ENCODE measurements at places on chromosomes 12 and 14. TPM values are rescaled to one million over a fixed set of nuclear protein-coding genes. Genes with fewer than 3 reads are reported as not detected.

DNA sequence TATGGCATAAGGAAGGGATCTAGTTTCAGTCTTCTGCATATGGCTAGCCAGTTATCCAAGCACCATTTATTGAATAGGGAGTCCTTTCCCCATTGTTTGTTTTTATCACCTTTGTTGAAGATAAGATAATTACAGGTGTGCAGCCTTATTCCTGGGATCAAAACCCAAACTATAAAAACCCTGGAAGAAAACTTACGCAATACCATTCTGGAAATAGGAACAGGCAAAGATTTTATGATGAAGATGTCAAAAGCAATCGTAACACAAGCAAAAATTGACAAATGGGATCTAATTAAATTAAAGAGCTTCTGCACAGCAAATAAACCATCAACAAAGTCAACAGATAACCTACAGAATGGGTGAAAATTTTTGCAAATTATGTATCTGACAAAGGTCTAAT lies 128.5 kb upstream of the DCN start:
- DNase-seq = no peak

- no peak for DNase-seq
These were observed 1083.8 kb downstream of the FLRT2 start for GRCh38 chr14:86613786-86614185.

- DNase-seq = peak; percentile 45
These were observed 39.9 kb downstream of the PRPF40B start for GRCh38 chr12:49662998-49663843.

DNA sequence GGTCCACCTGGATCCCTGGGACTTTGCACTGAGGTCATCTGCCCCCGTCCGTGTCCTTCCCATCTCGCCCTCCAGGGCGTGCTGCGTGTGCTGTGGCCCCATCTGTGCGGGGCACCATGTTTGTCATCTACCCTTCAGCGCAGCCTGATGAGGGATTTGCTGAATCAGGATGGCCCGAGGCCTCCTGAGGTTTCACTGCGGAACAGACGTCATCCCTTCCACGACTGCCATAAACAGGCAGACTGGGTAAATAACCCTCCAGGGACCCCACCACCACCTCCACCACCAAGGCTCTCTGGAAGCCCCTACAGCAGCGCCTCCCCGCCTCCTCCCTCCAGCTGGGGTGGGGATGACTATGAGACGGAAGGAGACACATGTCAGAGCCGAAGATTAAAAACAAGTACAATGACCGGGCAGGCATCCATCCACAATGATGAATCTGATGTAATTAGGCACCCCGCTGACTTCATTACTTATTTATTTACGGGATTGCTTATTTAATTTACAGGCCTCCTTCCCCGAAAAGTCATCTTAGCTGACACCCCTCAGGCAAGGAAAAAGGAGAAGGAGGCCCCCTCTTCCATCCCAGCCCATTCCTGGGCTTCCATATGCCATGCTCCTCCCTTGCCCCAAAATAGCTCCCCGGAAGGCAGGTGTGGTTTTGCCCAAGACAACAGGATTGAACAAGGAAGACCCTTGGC lies 39.4 kb downstream of the NCOR2 start:
- DNase-seq = no peak

GRCh38 chr12:90048918-90049317 lies 340.3 kb upstream of the ATP2B1 start:
- DNase-seq = no peak

GRCh38 chr14:34957771-34958286 lies 25.0 kb upstream of the SRP54 start:
- DNase-seq = no peak

DNA sequence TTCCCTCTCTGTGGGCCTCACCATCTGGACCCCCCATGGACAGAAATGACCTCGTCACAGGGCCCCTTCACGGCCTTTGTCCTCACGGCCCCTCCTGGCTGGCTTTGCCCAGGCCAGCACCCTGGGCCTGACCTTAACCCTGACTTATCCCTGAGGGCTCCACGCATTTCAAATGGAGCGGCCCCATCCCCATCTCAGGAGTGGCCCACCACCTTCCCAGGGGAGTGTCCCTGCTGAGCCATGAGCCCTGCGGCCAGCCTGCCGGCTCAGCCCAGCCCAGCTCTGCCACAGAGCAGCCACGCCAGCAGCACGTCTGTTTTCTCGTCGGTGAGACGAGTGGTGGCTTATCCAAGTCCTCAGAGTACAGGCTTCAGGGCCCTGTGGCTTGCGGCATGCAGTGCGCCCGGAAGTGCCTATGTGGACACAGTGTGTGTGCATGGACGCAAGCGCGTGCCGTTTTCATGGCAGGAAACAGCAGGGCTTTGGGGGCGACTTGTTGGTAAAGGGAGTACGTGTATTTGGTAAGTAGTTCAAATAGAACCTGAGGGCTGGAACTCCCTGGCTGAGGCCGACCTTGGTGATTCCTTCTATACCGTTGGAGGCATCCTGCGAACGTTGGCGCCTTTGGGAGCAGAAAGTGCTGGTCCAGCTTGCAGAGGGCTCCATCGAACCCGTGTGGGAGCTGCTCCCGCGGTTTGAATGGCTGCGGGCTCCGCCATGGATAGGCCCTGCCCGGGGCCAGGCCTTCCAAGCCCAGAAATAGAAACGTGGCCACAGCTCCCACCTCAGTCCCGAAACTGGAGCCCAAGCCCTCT lies 52.1 kb downstream of the LRCOL1 start:
- DNase-seq = no peak

DNA sequence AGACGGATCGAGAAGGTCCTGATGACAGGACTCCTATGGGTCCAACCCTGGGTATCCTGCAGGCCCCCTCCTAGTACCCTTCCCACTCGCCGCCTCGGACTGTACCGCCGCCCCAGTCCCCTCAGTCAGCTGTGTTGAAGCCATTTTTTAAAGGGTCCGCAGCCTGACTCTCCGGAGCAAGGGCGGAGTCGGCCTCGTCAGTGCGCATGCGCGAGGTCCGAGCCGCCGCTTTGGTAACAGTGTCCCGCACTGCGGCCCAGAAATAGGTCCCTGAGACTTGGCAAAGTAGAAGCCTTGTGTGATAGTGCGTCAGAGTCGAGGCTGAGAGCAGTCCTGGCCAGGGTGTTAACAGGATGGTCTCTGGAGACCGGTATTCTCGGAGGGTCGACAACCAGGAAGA lies 769.0 kb upstream of the ALG10B start:
- DNase-seq = no peak

DNA sequence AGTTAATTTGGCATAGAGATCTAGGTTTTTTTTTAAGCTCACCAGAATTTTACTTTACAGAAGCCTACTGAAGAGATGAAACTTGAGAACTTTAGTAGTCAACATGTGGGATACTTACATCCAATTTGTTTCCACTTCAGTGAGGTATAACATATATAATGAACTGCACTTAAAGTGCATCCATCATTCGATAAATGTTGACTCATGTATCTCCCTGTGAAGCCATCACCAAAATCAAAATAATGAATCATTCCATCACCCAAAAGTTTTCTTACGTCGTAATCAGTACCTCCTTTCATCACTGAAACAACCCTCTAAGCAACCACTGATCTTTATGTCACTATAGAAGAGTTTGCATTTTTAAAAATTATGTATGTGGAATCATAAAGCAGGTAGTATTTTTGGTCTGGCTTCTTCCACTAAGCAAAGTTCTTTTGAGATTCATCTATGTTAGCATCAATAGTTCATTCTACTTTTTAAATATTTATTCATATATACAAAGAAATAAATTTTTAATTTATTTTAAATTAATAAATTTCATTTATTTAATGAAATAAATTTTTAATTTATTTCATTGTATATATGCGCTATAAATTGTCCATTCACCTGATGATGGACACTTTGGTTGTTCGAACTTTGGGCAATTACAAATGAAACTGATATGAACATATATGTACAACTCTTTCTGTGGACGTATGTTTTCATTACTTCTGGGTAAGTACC lies 2.0 kb upstream of the CPNE8 start:
- DNase-seq = no peak

DNA sequence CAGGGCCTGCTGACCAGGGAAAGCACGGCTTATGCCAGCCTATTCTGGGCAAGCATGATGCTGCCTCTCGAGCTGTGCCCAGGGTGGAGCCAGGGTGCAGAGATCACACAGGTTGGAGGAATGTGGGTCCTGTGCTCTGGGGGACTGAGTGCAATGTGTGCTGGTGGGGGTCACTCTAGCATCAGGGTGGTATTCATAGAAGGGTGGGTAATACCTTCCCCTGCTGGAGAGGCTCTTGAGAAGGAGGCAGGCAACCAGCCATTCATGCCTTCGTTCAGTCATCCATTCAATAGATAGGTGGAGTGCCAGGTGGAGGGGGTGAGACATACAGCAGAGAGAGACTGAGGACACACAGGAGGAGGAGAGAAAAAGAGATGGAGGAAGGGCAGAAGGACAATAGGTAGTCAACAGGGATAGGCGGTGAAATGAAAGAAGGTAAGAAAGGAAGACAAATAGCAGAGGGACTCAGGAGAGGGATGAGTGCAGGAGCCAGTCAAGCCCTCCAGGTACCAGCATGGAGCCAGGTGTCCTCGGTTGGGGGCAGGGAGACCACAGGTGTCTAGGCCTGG lies 5.2 kb upstream of the ZNF385A start:
- DNase-seq = no peak

DNA sequence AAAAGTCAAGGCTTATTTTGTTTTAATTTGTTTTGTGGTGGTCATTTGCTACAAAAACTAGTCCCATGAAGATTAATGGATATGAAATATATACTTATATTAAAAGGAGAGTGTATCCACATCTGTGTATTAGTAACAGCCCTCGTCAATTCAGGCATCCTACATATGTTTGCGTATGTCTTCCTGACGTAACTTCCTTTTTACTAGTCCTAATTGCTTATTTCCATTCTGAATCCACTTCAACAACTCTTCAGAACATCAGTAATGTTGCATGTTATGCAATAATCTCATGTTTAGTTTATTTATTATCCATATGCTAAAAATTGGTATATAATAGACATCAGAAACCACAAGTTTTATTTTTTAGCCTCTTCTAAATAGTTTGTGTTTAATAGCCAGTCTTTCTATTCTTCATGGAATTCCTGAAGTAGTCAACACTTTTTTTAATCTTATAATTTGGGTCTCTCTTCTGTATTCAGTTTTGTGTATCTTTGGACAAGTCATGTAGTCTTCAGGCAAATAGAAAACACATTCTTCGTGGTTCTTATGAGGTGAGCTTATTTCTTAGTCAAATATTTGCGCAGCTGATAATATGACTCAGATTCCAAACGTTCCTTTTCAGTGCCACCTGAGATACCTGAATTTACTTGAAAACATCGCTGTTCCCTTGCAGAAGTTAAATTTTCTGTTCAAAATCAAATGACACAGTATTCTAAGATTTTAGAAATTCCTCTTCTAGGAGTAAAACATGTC lies 268.6 kb downstream of the CCDC59 start:
- DNase-seq = no peak

DNA sequence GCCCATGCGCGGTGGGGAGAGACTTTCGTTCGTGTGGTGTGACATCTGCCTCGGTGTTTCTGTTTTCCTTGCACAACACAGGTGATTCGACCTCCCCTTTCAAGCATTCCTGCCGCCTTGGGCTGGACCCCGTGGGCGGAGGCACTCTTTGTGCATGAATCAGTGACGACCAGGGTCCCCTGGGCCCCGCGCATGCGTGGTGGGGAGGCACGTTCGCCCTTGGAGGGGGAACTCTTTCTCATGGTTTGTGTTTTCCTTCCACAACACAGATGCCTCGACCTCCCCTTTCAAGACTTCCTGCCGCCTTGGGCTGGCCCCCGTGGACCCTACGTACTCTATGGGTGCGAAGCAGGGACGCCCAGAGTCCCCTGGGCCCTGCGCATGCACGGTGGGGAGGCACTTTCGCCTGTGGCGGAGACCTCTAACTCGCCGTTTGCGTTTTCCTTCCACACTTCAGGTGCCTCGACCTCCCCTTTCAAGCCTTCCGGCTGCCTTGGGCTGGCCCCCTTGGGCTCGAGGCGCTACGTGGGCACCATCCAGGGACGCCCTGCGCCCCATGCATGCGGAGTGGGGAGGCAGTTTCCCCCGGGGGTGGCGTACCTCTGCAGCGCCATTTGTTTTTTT lies 340.9 kb downstream of the ALG10 start:
- DNase-seq = no peak

- no peak for DNase-seq
These were observed 55.8 kb upstream of the CLEC14A start for GRCh38 chr14:38311655-38312054.

- no peak for DNase-seq
These were observed at the start of gene GNB3 for GRCh38 chr12:6840761-6841515. Gene GNB3 (plus strand): TSS chr12:6840925. CDS start chr12:6841288, 363 bp downstream.

DNA sequence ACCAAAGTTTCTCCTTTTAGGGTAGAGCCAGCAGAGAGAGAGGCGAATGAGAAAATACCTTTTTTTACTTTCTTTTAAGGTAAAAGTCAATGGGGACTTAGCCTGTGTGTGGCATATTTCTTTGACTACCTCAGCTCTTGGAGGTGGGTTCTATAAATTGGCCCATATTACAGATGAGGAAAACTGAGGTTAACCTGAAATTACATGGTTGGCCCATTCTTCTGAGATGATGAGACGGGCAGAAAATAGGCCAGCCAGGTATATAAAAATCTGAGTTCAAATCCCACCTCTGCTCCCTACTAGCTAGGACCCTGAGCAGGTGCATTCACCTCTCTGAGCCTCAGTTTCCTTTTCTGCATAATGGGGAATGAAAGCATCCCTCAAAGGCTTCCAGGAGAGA lies 22.4 kb downstream of the LHX5 start:
- DNase-seq = no peak

MSI1 gene
- not detected for total RNA-seq

AQP2 gene
- not detected for total RNA-seq

ADAM21 gene
- not detected for total RNA-seq

All from gastrocnemius medialis (tissue), 4 donors.